ENCODE measurements at places on chromosomes 12 and 14. TPM values are rescaled to one million over a fixed set of nuclear protein-coding genes. Genes with fewer than 3 reads are reported as not detected.
A peak's percentile ranks its signal among the peaks of the same experiment; 100 is the strongest.

Gene MFAP5
- total RNA-seq: 7.5 TPM

DNA sequence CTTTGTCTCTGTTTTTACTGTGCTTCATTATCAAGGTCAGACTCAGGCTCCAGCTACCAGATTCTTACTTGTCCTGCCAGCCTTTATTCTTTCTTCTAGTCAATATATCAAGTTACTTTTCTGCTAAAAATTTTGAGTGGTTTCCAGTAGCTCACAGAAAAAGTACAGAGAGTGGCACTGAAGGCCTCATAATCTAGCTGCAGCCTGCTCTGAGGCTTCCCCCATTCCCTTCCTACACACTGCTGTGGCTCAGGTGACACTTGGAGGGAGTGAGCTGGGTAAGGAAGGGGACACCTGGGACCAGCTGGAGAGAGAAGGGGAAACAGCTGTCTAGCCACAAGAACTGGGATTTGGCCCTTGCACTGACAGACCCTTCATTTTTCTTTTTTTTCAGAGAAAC lies 25.4 kb downstream of the TTC6 start:
- DNase-seq: no peak

GRCh38 chr12:3628629-3629028 lies 124.3 kb downstream of the CRACR2A start:
- no peak for DNase-seq

GRCh38 chr12:176321-177181 lies 37.4 kb downstream of the SLC6A12 start:
- DNase-seq: no peak

- no peak for DNase-seq
Measured at GRCh38 chr14:80419769-80420168, 208.5 kb upstream of the DIO2 start.

DNA sequence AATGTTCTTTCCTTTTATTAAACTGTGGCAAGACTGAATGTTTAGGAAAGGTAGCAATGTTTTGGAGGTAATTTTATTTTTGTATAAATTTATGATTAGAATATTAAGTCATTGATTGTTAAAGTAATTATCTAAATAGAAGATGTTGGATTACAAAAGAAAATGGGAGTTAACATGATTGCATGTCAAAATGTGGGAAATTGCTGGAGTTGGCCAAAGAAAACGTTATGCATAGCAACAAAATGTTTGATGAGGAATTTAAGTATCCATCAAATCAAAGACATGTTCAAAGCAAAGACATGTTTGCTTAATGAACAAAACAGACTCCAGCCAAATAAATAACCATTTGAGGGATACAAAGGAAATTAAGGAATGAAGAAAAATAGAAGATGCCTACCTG lies 3.2 kb upstream of the MLH3 start:
- DNase-seq: no peak

GRCh38 chr14:65211341-65211987 lies 109.1 kb upstream of the MAX start:
- no peak for DNase-seq

GRCh38 chr14:60845523-60845922 lies 111.0 kb downstream of the MNAT1 start:
- peak; percentile 4 for DNase-seq

- no peak for DNase-seq
Measured at GRCh38 chr14:100450736-100451135, 127.6 kb downstream of the SLC25A47 start.

DNA sequence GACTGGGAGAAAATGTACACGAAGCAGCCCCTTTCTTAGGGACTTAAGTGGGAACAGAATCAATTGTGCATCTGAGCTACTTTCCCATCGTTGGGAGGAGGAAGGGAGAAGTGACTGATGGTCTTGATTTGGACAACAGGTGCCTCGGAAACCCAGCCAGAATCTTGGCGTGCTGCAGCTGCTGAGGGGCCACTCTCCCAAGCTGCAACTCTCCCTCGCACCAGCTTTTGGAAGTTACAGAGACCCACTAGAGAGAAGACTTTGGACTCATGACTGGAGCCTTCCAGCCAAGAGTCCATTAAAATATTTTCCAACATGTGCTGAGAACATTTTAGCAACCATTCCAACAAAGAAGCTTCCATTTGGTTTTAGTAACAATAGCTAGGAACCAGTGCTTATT lies 52.3 kb downstream of the GNS start:
- no peak for DNase-seq

DNA sequence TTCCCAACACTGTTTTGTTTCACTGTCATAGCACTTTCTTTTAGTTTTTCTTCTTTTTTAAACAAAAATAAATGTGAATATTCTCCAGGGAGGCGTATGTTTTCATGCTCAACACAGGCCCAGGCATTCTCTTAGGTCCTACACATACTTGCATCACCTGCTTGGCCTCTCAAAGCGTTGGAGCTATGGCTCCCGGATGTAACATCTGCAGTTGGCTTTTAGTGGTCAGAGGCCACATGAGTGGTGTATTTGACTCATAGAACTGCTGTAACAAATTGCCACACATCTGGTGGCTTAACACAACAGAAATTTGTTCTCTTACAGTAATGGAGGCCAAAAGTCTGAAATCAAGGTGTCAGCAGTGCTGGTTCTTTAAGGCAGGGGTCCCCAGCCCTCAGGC lies 44.6 kb upstream of the VRK1 start:
- no peak for DNase-seq

Gene GPR132
- total RNA-seq: 5.9 TPM

Gene KCNA5
- 0.33 TPM for total RNA-seq

Gene MRPS35
- 48.2 TPM for total RNA-seq

GRCh38 chr14:31961896-31962295 lies 115.2 kb upstream of the ARHGAP5 start:
- no peak for DNase-seq

GRCh38 chr12:76719171-76720041 lies 44.5 kb upstream of the ZDHHC17 start:
- DNase-seq: no peak

- no peak for DNase-seq
Measured at GRCh38 chr12:11513288-11513687, 117.9 kb upstream of the PRB2 start.

DNA sequence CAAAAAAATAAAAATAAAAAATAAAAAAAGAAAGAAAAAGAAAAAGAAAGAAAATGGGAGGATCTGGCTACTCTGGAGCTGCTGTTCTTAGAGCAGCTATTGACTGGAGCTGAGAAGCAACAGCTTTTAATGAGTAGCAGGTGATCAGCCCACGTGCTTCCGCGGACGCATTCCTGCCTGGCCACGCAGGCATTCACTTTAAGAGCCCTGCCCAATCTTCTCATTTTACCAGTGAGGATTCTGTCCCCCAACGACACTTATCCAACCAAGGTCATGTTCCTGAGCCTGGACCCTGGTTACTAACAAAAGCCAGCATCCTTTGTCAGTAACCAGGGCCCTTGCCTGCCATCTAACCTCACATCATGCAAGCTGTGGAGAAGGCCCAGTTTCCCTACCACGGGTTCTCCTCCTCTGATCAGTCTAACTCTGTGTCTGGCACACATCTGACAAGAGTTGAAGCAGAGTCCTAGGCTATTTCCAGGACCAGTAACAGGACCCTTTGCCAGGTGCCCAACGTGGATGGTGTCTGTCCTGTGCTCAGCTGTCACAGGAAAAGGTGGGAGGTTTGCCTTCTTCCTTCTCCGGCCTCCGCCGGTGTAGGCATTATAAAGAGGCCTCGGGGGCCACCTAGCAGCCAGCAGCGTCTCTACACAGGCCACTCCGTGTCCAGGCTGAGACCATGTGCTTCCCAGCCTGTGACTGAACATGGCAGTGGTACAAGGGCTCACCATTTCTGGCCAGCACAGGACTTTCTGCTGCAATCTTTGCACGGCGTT lies 60.9 kb upstream of the GPATCH2L start:
- no peak for DNase-seq

DNA sequence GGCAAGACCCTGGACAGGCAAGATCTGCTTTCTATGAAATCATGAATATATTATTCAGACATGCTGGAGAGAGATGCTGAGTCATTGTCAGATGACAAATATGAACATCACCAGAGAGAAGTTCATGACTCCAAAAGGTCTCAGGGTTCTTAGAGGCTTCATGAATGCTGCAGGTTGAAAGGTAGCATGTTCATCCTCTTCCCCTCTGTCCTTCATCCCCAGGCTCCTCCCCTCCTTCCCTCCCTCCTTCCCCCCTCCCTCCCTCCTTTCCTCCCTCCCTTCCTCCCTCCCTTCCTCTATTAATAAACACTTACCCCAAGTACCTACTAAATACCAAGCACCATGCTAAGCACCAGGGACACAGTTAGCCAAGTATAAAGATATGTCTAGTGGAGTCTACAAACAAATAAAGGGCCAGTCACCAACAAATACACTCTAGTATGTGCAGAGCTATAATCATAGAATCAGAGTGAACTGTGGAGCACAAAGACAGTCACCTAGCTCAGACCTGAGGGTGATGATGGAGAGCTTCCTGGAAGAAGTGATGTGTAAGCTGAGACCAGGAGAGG lies 46.2 kb downstream of the RPH3A start:
- DNase-seq: no peak

Gene TAS2R31
- 2.0 TPM for total RNA-seq

DNA sequence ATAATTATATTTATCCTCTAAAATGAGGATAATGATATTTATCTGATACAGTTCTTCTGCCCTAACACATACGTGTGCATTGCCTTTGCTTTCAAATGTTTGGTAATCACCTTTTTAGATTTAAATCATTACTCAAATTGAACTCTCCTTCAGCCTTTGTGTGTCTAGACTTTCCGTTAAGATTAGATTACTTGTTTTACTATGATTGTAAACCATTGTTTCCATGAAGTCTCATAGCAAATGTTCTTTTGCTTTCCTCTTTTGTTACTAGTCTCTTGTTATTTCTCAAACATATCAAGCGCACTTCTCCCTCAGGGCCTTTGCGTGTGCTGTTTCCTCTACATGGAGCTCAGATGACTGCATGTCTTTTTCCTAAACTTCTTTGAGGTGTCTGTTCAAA lies 63.7 kb downstream of the ETV6 start:
- DNase-seq: no peak

Gene VPS33A
- total RNA-seq: 20.3 TPM

DNA sequence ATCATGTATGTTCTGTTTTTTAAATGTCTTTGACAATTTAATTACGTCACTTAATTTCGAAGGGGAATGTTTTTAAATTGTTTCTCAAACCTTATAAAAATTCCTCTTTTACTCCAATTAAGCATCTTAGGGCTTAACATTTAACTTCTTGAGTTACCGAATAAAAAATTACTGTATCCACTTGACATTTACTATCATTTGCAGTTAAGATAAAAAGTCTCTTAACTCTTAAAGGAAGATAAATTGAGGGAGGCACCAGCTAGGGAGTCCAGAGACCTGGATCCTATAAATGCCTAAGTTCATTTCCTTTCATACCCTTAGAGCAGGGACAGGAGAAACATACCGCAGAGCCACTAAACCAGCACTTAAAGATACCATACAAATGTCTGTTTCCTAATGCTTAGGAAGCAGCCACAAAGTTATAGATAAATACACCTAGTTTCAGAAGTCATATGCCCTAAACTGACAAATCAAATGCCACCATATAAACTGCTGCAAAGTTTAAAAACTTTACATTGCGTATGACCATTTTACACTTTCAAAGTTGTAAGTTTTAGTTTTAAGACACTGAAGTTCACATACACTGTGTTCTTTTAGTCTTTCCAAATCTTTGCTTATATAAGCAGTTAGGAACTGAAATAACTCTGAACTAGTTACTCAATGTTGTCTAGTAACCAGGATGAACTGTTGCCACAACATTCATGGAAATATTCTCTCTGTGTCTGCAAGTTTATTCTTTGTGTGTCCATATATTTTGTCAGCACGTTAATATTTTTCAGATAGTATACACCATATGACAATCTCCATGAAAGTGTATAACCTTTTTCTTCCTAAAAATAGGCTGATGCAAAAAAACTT lies 71.2 kb downstream of the GALNT4 start:
- no peak for DNase-seq

Gene TAS2R46
- 0.61 TPM for total RNA-seq

Gene C12orf50
- 0.09 TPM for total RNA-seq

DNA sequence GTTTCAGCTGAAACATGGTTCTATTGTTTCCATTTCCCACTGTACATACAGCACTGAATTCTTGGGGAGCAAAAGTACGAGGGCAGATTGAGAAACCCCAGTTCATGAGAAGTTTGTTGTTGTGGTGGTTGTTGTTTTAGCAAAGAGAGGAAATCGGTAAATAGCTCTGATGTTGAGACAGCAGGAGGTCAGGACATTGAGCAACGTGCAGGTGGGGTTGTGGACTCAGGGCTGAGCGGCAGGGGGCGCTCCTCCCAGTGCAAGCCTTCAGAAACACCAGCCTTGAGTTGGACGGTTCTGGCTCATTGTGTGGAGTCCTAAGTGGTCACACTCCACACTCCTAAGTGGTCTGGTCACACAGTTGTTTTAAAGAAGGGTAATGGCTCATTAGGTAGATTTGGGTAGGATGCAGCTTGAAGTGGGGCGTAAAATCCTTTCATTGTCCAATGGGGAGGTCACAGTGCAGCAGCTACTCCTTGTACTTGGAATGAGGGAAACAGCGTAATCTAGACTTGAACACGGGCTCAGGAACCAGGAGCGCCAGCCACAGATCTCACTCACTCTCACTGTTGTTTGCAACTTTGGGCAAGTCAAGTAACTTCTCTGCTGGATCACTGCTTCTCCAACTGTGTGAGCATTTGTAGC lies 14.5 kb upstream of the PWP1 start:
- DNase-seq: peak; percentile 42

DNA sequence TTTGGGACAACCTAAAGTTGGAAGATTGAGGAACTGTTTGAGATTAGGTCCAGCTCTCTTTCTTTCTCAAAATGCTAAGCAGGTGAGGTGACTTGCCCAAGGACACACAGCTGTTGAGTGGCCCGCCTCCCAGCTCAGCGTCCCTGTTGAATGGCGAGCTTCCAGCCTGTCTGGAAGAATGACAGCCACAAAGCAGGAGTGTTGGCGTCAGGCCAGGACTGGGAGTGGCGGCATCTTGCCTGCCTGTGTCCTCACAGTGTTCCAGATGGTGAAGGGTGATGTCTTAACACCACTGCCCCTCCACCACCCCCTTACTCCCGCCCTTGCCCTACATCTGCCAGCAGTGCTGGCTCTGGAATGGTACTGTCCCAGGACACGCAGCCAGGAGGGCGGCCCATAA lies 4.4 kb upstream of the CEBPE start:
- no peak for DNase-seq

- peak; percentile 15 for DNase-seq
Measured at GRCh38 chr14:60561845-60562746, 53.1 kb downstream of the SIX6 start.

GRCh38 chr12:18859400-18859799 lies 121.5 kb downstream of the CAPZA3 start:
- DNase-seq: no peak

GRCh38 chr14:35250319-35250718 lies 41.9 kb upstream of the PSMA6 start:
- DNase-seq: no peak

GRCh38 chr12:126347421-126347820 lies 1282.2 kb downstream of the AACS start:
- no peak for DNase-seq

DNA sequence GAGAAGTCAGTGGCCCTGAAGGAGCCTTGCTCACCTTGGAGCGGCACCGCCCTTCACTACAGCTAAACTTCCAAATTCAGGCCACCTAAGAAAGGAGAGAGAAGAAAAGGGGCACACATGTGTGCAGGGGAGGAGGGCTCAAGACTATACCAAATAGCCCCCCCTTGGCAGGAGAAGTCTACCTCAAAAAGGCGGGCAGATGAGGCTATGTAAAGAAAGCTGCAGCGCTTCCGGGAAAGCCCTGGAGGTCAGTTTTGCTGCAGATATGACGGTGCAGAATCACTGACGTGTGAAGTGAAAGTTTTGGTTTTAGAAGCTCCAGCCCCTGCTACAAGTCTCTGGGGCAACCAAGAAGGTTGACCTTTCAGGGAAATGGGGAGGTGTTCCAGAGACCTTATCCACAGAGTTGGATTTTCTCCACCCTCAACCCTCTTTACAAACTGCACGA lies 48.2 kb upstream of the PNMA1 start:
- DNase-seq: no peak

Gene SERPINA9
- 0.05 TPM for total RNA-seq
